ENCODE measurements at places on chromosomes 5 and 9.
A peak's percentile ranks its signal among the peaks of the same experiment; 100 is the strongest.

DNA sequence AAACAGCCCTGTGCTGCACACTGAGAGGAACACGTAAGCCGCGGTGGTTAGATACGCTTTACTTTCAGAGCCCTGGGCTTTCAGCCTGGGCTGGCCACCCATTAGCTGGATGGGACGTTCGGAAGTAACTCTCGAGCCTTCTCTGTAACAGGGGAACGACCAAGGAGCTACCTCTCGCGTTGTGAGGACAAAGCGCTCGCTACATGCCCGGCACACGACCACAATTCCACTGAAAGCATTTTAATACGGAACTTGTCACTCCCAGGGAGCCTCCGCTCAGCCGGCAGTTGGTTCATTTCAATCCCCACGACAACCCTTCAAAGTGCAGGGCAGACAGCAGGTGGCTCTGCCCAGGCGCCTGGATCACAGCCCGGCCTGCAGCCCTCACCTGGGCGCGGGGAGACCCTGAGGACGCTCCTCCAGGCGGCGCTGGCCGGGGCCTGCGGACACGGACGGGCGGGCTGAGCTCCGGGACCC lies 368 bp downstream of the SURF1 start:
- DNase-seq = no peak

- no peak for DNase-seq
Observed at GRCh38 chr5:60339691-60340201, 360.2 kb downstream of the DEPDC1B start.

DNA sequence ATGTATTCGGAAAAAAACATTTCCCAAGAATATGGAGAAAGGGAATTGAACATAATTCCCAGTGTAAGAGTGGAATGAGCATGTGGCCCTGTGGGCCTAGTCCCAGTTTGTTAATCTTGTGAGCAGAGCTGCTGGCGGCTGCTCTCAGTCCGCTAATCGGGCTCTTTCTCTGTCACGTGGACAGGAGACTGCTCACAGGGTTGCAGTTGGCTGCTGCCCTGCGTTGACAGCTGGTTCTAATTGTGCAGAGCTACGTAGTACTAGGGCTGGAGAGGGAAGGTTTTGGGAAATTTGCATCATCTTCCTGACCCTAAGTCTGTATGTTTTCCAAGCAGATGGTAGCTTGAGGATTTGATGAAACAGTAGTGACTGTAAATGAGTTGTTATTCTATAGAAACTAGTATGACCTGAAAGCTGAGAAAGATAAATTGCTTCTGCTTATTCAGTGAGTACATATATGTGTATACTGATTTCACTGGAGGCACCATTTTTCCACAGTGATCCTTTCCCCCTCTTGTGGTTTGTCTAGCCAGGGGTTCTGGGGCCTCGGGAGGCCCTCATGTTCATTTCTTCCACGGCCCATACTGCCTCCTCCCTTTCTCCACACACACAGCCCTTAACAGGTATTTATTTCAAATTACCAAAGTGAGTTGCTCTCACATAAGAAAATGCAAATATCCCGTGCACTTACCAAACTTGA lies 100.6 kb downstream of the ANGPTL2 start:
- peak; percentile 65 for DNase-seq

DNA sequence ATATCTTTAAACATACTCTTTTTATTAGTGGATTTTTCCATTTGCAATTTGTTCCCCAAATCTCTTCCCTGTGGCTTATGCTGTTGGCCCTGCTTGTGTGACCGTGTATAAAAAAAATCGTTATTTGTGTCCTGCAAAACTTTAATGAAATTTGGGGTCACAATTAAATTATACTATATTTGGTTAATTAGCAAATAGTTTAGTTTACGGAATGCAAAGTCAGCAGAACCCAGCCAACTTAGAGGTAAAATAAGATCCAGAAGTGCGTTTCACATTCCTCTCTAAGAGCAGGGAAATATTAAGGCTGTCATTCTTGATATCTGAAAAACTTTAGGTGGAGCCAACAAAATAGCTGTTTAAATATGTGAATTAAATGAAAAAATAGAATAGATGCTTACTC lies 2023.5 kb upstream of the WWC1 start:
- no peak for DNase-seq

GRCh38 chr9:74770508-74771261 lies 117.0 kb downstream of the TRPM6 start:
- DNase-seq = no peak

All from thoracic aorta (tissue), 2 donors.